ENCODE measurements at places on chromosomes 6 and 20.

- DNase-seq, result no peak
These were observed 17.5 kb downstream of the TRERF1 start for GRCh38 chr6:42434237-42434636.

DNA sequence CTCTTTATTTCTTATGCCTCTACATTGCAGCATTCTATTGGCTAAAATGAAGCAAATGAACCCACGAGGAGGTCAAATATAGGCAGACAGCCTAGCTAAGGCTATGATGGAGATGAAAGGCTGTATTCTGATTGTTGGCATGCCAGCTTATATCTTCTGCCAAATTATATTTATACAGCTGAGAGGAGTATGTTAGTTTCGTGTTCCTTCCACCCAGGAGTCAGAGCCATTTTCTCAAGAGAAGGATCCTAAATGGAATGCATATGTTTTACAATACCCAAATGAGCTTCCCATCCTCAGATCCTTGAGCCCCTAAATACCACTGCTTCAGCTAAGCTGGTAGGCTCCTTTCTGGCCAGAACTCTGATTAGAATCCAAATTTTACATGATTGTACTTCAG is 178.4 kb upstream of the HDDC2 start:
- no peak for DNase-seq

- DNase-seq, result peak; percentile 8
These were observed 67.0 kb upstream of the FOXQ1 start for GRCh38 chr6:1244941-1245340.

GRCh38 chr20:19832875-19833274 is 74.8 kb downstream of the RIN2 start:
- DNase-seq, result peak; percentile 97

DNA sequence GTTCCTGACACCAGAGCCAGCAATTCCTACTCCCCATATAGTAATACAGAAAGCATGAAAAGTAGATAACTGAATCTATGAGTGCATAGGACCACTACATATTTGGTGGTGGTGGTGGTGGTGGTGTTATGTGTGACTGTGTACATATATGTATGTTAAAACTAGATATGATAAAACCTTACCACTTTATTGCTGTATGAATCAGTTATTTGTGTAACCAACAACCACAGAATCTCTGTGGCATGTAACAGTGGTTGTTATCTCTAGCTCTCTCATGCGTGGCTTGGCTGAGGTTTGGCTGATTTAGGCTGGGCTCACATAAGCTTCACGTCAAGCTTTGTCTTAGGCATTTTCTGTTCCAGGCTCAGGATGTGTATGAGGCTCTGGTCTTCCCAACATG is 55.7 kb downstream of the PLCB1 start:
- no peak for DNase-seq

- DNase-seq, result no peak
These were observed 766.0 kb upstream of the MAP3K7 start for GRCh38 chr6:91352878-91353277.

DNA sequence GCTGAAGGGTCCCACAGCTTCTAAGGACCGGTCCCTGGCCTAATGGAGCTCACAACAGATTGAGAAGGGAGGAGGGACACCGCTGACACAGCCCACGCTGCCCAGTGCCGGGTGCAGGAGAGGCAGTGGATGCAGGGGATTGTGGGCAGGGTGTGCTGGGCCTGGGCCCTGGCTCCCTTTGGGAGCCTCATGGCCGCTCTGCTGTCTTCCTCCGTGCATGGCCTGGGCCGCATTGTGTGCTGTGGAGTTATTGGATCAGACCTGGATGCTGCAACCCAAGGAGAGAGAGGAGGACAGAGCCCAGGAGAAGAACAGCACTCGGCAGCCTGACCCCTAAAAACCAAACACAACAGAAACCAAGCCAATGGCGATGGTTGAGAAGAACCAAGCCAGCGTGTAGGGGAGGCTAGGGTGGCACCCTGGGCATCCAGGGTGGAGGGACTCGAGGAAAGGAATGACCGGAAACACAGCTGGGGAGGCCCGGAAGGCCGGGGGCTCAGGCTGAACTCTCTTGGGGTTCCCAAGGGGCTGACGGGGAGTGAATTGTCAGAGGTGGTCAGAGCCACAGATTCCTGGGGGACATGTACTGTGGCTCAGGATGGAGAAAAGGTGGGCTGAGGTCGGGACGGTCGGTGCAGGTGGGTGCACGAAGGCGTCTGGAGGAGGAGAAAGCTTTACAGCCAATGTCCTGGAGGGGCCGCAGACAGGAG is 41.0 kb downstream of the ERMARD start:
- no peak for DNase-seq

DNA sequence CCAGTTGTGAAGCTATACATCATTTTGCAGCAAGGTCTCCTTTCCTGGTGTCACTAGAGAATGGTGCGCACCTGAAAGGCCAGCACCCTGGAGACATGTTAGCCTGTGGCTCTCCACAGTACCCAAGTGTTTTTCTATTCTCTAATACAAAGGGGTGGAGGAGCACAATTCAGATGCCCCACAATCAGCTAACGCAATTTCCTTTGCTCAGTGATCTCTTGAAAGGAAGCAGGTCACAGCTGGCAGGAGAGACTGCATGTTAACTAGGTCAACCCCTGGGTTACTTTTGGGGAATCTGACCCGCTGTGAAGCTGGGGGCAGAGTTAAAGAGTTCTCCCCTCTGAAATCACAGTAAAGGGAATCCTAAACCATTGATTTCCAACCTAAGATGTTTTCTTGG is 92.5 kb downstream of the B3GAT2 start:
- no peak for DNase-seq

DNA sequence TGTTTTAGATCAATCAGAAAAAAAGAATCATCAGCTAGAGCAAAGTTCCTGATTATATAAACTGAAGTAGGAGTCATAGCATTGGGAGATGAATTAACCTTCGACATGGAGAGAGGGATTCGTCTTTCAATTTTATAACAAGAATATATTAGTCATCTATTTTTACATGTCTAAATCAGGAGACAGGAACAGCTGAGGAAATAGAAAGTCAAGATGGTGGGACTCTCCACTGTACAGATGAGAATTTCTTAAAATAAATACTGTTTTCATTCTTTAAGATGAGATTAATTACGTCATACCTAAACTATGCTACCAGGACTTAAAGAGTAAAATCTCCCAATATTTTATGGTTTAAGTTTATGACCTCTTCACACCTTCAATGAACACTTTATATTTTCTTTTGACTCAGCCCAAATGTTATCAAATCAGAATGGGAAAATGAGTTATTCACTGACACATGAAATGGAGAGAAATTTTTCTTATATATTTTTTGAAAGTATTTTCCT is 1137.7 kb downstream of the EPHA7 start:
- no peak for DNase-seq

DNA sequence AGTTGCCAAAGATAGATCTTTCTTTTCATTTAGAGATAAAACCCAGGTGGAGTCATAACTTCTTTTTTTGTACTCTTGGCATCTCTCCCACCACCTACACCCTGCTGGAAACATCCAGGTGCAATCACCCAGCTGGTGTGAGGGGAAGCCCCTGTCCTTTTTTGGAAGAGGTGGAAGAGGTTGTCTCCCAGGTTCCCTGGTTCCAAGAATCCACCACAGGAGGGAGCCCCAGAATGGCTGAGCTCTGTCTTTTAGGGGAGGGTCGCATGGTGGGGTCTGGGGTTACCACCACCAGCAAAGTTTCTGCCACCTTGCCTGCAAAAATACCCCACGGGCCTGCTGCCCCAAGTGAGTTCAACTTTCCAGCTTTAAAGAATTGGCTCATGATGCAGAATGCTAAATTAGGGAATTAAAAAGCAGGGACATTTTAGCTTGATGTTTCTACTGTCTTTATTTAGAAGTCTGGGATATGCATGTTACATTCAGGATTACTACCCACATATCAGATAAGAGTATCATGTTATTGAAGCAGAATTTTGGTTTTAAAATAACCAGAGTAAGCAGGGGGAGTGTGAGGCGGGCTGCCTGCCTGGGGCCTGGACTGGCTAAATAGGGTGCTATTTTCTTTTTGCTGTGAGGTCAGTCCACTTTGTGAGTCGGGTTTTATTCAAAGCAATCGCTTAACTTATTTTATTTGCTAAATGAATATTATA is 11.0 kb downstream of the SMOC2 start:
- DNase-seq, result no peak

- DNase-seq, result no peak
These were observed 760 bp upstream of the IBTK start for GRCh38 chr6:82248273-82248735.

DNA sequence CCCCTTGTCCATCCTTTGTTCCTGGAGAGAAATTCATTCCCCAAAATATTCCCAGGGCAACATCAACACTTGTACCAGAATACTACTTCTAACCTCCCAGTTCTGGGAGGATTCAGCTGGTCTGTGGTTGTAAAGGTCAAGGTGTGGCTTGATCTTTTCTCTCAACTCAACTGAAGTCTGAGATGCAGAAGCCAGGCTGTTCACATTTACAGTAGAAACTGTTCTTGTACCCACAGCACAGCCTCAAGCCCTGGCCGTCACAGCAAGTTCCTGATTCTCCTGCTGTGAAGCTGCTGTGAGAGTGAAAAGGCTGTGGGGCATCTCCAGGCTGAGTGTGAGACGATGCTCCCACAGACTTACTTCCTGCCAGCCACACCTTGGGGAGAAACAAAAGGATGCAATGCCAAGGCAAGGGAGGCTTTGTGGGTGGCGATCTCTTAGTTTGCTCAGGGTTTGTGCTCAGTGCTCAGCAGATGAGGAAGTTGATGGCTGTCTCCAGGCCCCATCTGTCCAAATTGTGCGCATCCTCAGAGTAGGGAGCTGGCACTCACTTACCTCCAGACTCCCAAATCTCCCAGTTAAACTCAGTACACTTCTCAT is 143.9 kb upstream of the FOXA2 start:
- DNase-seq, result no peak

- DNase-seq, result peak; percentile 9
These were observed 552.8 kb upstream of the CITED2 start for GRCh38 chr6:139927236-139927635.

- DNase-seq, result no peak
These were observed 44.1 kb upstream of the AKIRIN2 start for GRCh38 chr6:87745966-87746721.

- no peak for DNase-seq
These were observed 17.3 kb downstream of the TNFAIP3 start for GRCh38 chr6:137884149-137884909.

DNA sequence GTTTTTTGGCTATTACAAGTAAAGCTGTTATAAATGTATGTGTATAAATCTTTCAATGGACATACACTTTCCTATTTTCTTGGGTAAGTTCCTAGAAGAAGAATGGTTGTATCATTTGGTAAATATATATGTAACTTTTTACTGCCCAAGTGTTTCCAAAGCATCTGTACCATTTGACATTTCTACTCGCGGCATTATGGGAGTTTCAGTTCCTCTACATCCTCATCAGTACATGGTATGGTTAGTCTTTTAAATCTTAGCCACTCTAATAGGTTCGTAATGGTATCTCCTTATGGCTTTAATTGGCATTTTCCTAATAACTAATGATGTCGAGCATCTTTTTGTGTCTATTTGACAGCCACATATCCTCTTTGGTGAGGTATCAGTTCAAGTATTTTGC is 12.9 kb downstream of the SNPH start:
- DNase-seq, result no peak

- DNase-seq, result no peak
These were observed 48.4 kb downstream of the PLAGL2 start for GRCh38 chr20:32158943-32159660.

DNA sequence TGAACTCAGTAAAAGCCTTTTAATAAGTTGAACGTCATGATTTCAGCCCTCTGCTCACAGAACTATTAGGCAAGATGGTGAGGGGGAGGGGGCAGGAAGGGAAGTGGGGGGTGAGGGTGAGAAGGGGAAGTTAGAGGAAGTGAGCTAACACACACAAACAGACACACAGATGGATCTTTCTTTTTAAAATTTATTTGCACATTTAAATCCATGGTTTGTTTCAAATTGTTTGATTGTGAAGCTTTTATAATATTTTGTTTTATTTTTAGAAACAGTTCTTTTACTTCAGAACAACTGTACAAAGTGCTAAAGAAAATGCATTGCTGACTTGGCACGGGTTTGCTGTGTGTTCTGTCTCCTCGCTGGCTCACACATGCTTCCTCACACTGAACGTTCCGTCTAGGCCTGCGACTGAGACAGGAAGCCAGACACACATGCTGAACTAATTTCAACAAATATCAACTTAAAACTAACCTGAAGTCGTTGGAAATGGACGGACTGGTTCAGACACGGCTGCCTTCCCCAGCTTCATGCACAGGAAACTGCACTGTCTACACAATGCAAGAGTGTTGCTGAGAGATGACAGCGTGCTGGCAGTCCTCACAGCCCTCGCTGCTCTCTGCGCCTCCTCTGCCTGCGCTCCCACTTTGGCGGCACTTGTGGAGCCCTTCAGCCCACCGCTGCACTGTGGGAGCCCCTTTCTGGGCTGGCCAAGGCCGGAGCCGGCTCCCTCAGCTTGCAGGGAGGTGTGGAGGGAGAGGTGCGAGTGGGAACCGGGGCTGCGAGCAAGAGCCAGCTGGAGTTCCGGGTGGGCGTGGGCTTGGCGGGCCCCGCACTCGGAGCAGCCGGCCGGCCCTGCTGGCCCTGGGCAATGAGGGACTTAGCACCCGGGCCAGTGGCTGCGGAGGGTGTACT is 8.1 kb upstream of the ZBP1 start:
- no peak for DNase-seq

DNA sequence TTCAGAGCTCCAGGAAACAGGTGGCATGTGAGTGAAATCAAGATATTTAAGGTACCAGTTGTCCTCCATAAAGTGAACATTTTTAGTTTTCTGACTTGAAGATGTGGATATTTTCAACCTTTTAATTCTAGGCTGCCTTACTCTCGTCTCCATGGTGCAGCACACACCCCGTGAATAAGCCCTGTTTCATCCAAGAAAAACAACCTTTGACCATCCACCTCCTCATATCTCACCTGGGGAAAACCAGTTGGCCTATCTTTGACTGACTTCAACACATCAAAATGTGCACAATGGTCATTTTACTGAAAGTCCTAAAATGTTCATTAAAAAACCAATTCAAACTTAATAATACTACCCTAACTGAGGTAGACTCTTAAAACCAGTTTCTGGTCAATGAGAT is 73.8 kb upstream of the CD2AP start:
- no peak for DNase-seq

DNA sequence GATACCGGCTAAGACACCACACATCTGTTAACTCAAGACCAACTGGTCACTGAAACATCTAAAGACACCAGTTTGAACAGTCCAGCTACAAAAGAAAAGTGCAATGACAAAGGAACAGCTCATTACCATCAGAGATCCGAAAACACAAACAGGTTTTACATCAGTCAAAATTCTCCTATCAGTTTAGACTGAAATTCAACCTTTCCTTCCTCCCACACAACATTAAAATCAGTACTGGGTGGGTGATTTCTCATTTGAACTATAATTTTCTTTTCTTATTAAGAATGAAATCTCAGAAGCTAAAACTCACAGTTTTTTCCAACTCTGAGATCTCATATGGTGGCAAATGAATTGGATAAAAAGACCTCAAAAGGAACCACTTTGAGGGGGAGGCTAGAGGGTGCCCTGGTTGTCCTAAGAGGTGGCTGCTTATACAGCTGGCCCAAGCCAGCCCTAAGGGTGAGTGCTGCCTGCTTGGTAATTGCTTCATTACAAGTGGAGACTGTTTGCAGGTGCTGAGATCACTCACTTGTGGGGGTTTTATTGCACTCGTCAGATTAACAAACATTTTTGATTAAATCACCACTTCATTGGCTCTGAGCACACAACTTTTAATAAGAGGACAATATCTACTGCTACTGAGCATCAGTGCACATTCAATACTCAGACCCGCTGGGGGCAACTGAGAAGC is 4.3 kb downstream of the CCDC167 start:
- DNase-seq, result no peak

GRCh38 chr20:13677241-13677640 is 38.5 kb upstream of the TASP1 start:
- no peak for DNase-seq

GRCh38 chr6:33863723-33864440 is 60.1 kb upstream of the MLN start:
- peak; percentile 53 for DNase-seq
